Prostate gland (tissue), 2 donors: ENCODE measurements at places on chromosomes 5 and 9. TPM values are rescaled to one million over a fixed set of nuclear protein-coding genes. Genes with fewer than 3 reads are reported as not detected.
A peak's percentile ranks its signal among the peaks of the same experiment; 100 is the strongest.

DNA sequence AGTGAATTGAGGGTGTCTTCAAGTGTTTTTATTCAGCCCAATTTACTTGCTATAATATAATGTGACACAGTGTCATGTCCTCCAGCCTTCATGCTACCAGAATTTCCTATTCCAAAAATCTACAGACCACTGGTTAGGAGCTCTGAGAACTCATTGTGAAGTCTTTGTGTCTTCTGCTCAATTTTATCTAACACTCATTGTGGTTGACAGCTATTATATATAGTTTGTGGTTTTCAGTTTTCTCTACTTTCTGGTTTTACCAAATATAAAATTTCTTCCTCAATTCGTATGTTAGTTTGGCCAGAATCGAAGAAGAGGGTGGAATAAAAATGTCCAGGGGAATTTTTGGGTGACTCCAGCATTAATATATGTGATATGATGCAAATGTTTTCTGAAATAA lies 509.3 kb upstream of the NUDT12 start:
- H3K27ac ChIP-seq: no peak overlapping the region
- DNase-seq: no peak
- no peaks in the 10 kb centered on the region for H3K27me3 ChIP-seq
- H3K4me3 ChIP-seq: no peak overlapping the region
- H3K4me1 ChIP-seq: no peaks in the 10 kb centered on the region

DNA sequence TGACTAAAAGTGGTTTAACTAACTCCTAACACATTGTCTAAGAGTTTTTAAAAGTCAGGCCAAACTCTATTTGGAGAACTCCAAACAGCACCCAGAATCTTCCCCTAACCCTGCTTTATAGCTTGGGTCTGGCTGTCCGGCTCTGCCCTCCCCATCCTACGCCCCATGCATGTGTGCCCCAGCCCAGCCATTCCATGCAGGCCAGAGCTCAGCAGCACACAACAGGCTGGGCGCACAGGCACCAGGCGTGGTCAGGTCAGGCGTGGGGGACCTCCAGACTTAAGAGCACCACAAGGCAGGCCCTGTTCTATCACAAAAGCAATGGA lies 31.1 kb downstream of the SHB start:
- H3K27ac ChIP-seq: no peak overlapping the region
- no peaks in the 10 kb centered on the region for H3K27me3 ChIP-seq
- no peaks in the 10 kb centered on the region for H3K36me3 ChIP-seq
- H3K4me3 ChIP-seq: no peak overlapping the region

The C9orf152 gene
- 32.6 TPM for total RNA-seq

The ACTBL2 gene
- not detected for total RNA-seq

DNA sequence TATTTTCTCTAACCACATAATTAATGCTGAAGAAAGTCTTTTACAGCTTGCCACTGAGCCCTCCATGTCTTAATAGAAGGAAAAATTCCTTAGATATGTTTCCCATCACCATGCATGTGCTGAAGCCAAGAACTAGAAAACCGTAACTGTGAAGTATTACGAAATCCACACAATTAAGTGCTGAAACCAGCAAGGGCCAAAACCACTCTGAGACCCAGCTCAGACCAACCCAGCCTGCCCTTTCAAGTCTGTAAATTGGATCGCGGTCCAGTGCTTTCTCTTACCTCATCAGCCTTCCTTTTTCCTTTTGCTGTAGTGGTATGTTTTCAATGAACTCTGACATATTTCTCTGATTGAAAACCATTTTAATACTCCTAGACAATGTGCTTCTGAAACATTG lies 26.3 kb downstream of the SEMA5A start:
- no peaks in the 10 kb centered on the region for H3K4me1 ChIP-seq
- H3K36me3 ChIP-seq: no peaks in the 10 kb centered on the region
- no peak overlapping the region for H3K4me3 ChIP-seq

GRCh38 chr5:19771174-19771835 lies 216.7 kb downstream of the CDH18 start:
- no peaks in the 10 kb centered on the region for H3K36me3 ChIP-seq
- no peaks in the 10 kb centered on the region for H3K27me3 ChIP-seq
- H3K4me1 ChIP-seq: no peaks in the 10 kb centered on the region
- no peak for DNase-seq
- H3K27ac ChIP-seq: no peak overlapping the region

DNA sequence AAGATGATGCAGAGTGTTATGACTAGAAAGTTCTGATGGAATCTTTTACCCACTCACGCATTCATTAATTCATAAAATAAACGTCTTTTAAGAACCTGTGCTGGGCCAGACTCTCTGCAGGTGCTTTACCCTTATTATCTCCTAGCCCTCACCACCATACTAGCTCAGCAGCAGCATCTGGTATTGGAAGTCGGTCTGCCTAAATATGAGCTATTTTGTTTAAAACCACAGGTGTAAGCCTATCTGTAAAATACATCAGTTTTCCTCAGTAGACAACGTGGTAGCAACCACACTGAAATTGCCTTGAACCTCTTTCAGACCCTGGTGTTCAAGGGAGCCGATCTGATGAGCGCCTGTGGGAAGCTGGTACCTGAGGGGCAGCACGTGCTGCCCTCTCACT lies 69.4 kb downstream of the PPIC start:
- H3K4me3 ChIP-seq: no peak overlapping the region
- no peak overlapping the region for H3K27ac ChIP-seq
- no peak for DNase-seq

The PIGO gene
- 30.7 TPM for total RNA-seq

The UBAP1 gene
- total RNA-seq: 72.2 TPM

The SLCO6A1 gene
- total RNA-seq: 1.7 TPM

DNA sequence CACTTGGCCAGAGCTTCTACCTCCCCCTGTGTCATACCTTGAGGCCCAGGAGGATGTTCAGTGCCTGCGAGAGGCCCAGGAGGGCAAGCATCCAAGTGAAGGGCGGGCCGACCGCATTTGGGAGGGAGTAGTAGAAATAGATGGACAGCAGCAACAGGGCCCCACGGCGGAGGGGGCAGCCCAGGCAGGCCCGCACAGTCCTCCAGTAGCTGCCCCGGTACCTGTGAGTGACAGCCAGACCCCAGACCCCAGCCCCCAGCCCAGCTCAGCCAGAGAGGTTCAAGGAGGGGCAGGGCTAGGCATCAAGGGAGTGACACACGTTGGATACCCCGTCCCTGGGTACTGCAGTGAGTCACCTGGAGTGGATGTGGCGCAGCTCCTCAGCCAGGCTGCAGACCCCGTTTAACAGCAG lies 1.4 kb downstream of the STING1 start:
- H3K36me3 ChIP-seq: no peaks in the 10 kb centered on the region
- no peaks in the 10 kb centered on the region for H3K4me1 ChIP-seq
- H3K27me3 ChIP-seq: no peaks in the 10 kb centered on the region
- peak overlapping the region; percentile 19 for H3K4me3 ChIP-seq
- peak overlapping the region; percentile 81 for H3K27ac ChIP-seq
- DNase-seq: peak; percentile 42

DNA sequence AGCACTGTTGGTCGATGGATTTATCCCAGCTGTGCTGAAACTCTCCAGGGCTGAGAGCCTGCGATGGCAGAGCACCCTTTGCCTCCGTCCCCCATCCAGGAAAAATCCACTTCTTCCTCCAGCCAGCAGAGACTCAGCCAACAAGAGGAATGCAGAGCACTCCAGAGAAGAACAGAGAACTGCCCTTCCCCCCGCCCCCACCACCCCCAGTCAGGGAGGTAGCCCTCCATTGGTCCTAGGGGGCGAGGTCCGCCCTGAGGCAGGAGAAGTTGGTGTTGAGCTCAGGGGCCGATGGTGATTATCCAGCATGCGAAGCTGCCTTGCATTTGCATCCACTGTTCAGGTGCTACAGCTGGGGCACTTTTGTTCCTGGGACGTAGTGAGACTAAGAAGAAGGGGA lies 9.0 kb downstream of the TLX3 start:
- DNase-seq: no peak
- no peaks in the 10 kb centered on the region for H3K4me1 ChIP-seq
- no peak overlapping the region for H3K27ac ChIP-seq

DNA sequence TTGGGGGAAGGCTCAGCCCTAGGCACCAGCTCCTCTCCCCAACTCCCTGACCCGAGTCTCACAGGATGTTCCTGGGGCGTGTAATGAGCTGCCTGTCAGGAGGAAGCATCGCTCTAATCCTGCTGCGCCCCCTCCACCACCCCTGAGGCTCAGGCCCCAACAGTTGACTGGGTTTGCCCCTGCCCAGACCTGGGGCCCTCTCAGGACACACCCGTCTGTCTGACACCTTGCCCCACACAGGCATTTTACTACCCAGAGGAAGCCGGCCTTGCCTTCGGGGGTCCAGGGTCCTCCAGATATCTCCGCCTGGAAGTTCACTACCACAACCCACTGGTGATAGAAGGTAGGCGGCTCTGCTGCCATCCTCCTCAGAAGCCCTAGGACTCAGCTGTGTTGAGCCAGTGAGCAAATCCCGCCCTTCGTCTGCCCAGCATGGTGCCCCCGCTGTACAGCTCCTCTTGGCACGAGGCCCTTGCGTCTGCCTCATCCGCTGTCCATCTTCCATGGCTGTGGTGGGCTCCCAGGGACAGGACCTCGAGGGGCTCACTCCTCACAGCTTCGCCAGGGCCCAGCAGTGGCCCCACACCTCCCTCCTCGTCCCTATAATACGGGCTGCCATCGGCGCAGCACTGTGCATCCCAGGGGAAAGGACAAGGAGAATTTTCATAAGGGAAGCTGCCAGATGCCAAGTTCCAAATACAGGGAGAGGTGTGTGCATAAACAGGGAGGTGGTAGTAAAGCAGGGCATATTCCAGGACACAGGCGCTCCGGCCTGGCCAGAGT lies 8.0 kb downstream of the DBH start:
- H3K4me1 ChIP-seq: no peaks in the 10 kb centered on the region
- no peak overlapping the region for H3K4me3 ChIP-seq
- no peaks in the 10 kb centered on the region for H3K36me3 ChIP-seq
- no peak for DNase-seq

The CRHBP gene
- total RNA-seq: 0.91 TPM

DNA sequence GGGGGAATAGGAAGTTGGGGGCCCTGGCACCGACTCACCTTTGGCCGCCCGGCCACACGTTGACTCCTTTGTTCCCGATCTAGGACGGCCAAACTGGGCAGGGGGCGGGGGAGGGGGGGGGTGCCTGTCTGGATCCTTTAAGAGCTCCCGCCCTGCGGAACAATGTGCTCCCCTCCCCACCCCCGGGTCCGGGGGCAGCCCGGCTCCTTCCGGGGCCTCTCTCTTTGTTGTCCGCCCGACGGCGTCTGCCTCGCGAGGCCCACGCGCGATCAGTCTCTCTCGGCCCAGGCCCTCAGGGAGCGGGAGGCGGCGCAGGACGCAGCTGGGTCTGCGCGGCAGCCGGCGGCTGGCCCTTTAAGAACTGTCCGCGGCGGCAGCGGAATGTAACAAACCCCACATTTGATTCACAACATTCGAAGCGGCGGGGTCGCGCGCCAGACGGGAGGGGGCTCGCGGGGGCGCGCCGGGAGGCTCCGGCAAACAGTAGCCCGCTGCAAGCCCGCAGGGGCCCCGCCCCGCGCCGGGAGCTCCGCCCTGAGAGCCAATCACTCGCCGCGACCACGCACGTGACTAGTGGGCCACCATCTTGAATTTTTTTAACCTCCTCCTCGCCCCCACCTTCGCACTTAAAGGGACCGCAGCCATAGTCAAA lies at the start of gene RNF44:
Gene RNF44, minus strand, starts transcription at position 501 of the 652 bp plus-strand sequence. CDS start 4,930 bp downstream, outside the sequence.
- peaks cover 14% of the 10 kb centered on the region for H3K4me1 ChIP-seq
- peak within 1 kb of the TSS; percentile 98 for H3K27ac ChIP-seq
- DNase-seq: peak; percentile 97
- H3K27me3 ChIP-seq: no peaks in the 10 kb centered on the region
- no peaks in the 10 kb centered on the region for H3K36me3 ChIP-seq
- H3K4me3 ChIP-seq: peak within 1 kb of the TSS; percentile 95

- no peak overlapping the region for H3K27ac ChIP-seq
- H3K4me1 ChIP-seq: no peaks in the 10 kb centered on the region
- no peak overlapping the region for H3K4me3 ChIP-seq
- H3K27me3 ChIP-seq: no peaks in the 10 kb centered on the region
- no peak for DNase-seq
Measured at GRCh38 chr5:115351356-115352195, 55.1 kb upstream of the CCDC112 start.

DNA sequence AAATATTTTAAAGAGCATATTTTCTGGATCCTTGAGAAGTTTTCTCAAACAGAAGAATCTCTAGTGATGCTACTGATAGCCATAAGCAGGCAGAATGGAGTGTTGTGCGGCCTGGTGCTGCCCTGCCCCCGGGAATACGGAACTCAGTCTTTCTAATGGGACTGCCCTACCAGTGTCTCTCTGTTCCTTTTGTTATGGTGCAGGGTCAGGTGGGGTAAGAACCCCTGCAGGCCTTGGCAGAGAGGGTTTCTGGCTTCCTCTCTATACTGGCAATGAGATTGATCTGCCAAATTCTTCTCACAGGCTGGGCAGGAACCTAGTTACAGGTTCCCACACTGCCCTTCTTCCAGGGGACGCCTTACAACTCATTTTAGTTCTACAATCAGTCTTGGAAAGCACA lies 2.6 kb downstream of the IL5 start:
- H3K4me1 ChIP-seq: no peaks in the 10 kb centered on the region
- no peaks in the 10 kb centered on the region for H3K36me3 ChIP-seq
- no peak for DNase-seq
- no peak overlapping the region for H3K27ac ChIP-seq
- no peaks in the 10 kb centered on the region for H3K27me3 ChIP-seq

- no peak for DNase-seq
- H3K27me3 ChIP-seq: no peaks in the 10 kb centered on the region
- no peaks in the 10 kb centered on the region for H3K4me1 ChIP-seq
- no peak overlapping the region for H3K27ac ChIP-seq
- H3K36me3 ChIP-seq: no peaks in the 10 kb centered on the region
Measured at GRCh38 chr9:100689635-100690034, 111.8 kb downstream of the CAVIN4 start.

DNA sequence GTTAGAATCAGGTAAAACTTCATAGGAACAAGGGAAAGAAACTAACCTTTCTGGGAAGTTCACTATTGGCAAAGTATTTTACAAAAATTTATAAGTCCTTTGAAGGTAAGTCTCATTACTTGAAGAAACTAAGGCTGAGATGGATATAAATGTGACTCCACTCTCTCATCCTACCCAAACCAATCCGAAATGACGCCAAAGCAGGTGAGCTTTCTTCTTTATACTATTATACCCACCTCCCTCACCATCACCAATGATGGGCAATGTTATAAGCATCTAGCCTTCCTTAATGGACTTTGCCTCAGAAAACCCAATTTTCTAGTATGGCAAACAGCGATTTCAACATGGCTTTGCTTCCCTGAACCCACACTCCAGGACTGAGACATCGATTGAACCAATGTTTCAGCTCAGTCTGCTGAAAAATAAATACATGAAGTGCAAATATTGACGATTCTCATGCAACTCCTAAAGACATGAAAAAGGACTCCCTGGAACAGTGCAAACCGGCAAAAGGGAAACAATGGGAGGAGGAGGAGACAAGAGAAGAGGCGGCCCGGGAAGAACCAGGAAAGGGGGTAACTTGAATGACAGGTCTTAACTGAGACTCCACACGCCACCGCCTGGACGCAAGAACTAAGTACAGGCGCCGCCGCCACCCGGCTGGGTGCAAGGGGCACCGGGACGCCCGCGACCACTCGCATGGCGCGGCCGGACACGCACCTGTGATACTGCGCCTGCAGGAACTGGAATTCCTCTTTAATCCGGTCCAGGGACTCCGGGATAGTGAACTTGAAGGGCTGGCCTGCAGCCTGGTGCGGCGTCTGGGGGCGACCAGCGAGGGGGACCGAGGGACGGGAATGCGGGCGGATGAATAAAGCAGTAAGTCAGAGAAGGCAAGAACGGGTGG lies 2.5 kb downstream of the TLE1 start:
- peak overlapping the region; percentile 66 for H3K4me3 ChIP-seq
- H3K27me3 ChIP-seq: no peaks in the 10 kb centered on the region

The TPD52L3 gene
- total RNA-seq: 8.4 TPM

- no peaks in the 10 kb centered on the region for H3K36me3 ChIP-seq
- peaks cover 4% of the 10 kb centered on the region for H3K4me1 ChIP-seq
- no peak overlapping the region for H3K27ac ChIP-seq
Measured at GRCh38 chr9:134299883-134300282, 26.4 kb upstream of the RXRA start.
